ENCODE measurements at places on chromosomes 7 and 10. TPM values are rescaled to one million over a fixed set of nuclear protein-coding genes. Genes with fewer than 3 reads are reported as not detected.

UPF2 gene
- 14.1 TPM for total RNA-seq

DNAJC12 gene
- 1.7 TPM for total RNA-seq

CNNM1 gene
- total RNA-seq: under 0.01 TPM

LOXL4 gene
- 0.64 TPM for total RNA-seq

TRIL gene
- not detected for total RNA-seq

ZNF37A gene
- total RNA-seq: 7.7 TPM

SUN3 gene
- total RNA-seq: not detected

SPDYE2B gene
- not detected for total RNA-seq

NDUFA5 gene
- total RNA-seq: 20.7 TPM

IFIT1 gene
- total RNA-seq: not detected

ANKRD2 gene
- 9.9 TPM for total RNA-seq

ACSL5 gene
- total RNA-seq: under 0.01 TPM

SORBS1 gene
- 0.72 TPM for total RNA-seq

TMEM229A gene
- not detected for total RNA-seq

AGR2 gene
- 279 TPM for total RNA-seq

FGFBP3 gene
- not detected for total RNA-seq

MAGI2 gene
- 1.7 TPM for total RNA-seq

GTF2IRD2 gene
- total RNA-seq: 2.9 TPM

PDAP1 gene
- total RNA-seq: 32.0 TPM

RBP3 gene
- not detected for total RNA-seq

PIP gene
- total RNA-seq: not detected

DHTKD1 gene
- total RNA-seq: 20.5 TPM

INSYN2A gene
- total RNA-seq: under 0.01 TPM

ANKRD1 gene
- 0.21 TPM for total RNA-seq
